ENCODE measurements at places on chromosomes 6 and 20.

GRCh38 chr20:49843139-49843538, 30.5 kb downstream of the SLC9A8 start:
- no peak for DNase-seq

GRCh38 chr6:10991115-10991514, 53.0 kb downstream of the ELOVL2 start:
- no peak for DNase-seq

DNA sequence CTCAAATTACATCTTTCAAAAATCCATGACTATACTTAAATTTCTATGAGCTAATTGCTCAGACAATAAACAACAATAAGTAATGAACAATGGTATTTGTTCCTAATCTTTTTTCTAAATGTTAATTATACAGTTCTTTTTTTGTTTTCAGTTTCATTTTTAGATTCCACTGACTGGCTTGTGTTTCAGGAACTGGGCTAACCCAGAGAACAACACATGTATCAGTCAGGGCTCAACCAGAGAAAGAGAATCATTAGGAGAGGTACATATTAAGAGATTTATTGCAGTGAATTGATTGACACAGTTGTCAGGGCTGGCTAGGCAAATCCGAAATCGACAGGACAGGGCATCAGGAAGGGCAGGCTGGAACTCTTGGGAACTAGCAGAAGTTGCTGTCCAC, 182.8 kb downstream of the GRM1 start:
- DNase-seq: no peak

DNA sequence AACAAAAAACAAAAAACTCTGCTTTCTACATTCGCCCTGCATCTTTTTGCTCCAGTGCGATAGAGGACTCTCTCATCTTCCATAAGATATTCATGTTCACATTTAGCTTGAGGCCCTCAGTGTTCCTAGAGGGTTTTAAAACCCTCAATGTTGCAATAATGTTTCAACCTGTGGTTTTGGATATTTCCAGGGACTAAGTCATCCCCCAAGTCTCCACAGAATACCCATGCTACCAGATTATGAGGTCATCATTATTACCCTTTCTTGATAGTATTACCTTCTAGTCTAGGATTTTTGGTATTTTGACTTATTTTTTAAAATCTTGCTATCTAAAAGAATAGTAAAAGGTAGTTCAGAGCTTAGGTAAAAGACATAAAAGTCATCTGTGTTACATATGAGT, 480.5 kb upstream of the ID4 start:
- no peak for DNase-seq

GRCh38 chr20:24950128-24950835, 1.2 kb downstream of the CST7 start:
- no peak for DNase-seq

- DNase-seq: no peak
Observed at GRCh38 chr20:50138120-50138478, 15.4 kb downstream of the PEDS1 start.

- DNase-seq: no peak
Observed at GRCh38 chr6:168530653-168531071, 89.7 kb downstream of the SMOC2 start.

GRCh38 chr20:37774156-37774555, 80.3 kb downstream of the CTNNBL1 start:
- DNase-seq: no peak

DNA sequence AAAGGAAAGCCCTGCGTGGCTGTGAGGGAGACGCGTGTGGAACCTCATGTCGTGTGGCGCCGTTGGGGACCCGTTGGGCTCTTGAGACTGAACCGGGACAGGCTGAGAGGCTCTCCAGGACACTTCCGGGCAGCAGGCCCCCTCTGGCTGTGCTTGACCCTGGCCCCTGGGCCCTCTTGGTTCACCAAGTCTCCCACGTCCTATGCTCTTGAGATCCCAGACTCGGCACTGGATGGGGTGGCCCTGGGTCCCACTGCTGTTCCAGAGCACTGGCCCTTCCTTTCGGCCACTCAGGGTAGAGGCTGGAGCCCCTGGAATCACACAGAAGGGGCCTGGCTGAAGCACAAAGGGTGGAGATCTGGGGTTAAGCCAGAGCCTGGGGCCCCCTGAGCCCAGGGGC, 30.4 kb downstream of the NTSR1 start:
- DNase-seq: no peak

DNA sequence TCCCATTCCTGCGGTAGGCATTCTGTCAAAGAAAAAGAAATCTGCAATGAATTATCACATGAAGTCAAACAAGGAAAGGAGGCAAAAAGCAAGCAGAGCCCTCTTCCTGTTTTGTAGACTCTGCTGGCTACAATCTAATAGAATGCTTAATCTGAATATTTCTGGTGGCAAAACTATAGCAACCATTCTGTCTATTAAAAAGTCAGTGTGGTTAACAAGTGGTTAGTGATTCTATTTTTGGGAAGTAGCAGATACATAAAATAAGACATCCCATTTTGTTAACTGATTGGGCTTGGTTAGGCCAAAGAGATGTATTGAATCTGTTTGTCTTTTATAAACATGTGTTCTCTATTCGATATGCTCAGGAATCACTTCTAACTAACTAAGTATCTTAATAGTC, 442.3 kb downstream of the CDC5L start:
- no peak for DNase-seq

DNA sequence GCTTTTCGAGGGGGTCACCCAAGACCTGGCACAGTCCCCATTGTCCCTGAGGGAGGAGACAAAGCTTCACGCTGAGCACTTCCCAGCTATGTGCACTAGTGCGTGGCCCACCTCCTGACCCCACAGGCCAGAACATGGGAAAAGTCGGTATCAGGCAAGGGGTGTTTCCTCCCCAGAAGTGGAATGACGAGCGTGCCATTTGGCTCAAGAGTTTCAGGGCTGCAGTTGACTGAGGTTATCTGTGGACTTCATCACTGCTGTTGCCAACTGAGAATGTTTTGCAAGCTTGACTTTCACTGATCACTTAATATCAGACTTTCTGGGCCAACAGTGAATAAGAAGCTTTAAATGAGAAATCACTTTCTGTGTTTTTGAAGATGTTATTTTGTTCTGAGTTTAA, 137.0 kb upstream of the AFDN start:
- DNase-seq: no peak

DNA sequence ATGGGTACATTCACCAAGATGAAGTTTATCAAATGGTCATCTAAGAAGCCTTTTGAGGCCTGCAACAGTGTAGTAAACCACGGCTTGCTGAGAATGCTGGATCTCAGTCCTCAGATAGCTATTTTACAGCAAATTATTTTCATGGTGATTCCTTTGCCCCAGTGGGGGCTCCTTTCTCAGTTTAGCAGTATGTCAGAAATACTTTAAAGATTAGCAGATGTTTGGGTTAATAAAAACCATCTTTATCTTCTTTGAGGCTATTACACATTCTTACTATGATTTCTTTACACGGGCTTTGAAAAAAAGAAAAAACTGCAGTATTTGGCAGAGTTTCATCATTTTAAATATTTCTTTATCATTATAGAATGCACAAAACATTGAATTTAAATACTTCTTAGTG, 10.7 kb downstream of the MYLIP start:
- no peak for DNase-seq

DNA sequence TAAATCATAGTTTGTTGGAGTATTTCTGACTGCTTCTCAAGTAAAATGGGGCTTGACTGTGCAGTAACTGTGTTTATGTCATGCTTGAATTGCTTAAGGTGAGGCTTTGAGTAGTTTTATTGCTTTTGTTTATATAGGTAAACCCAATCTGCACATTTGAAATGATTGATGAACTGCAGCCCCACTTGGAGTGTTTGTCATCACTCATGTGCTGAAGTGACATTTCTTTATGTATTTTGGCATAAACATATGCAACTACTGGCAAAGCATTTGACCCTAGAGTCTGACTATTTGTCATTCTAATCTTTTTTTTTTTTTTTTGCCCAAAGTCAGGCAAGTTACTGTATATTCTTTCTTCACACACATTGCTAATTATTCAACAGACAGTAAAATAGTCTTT, 491.4 kb upstream of the POU3F2 start:
- no peak for DNase-seq
